Brain (organoid and tissue), 16 donors: ENCODE measurements at places on chromosomes 3 and 15. TPM values are rescaled to one million over a fixed set of nuclear protein-coding genes. Genes with fewer than 3 reads are reported as not detected.

DNA sequence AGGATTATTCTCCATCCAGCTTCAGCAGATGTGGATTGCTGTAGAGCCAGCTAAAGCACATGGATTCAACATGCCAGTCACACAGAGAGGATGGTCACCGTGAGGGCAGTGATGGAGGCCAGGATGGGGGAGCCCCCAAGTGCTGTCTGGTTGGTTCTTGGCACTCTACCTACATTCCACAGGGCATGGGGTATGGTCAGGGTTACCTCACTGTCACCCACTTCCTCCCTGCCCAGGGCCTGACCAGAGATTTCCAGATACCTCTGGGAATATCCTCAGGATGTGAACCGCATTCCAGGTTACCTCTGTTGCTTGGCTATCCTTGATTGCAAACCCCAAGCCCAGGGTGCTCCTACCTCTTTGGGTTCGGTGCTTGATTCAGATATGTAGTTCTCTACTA lies 147.3 kb upstream of the TRIM42 start:
- DNase-seq = no peak

- peak; percentile 88 for DNase-seq
Measured at GRCh38 chr3:148075771-148076716, 621.7 kb upstream of the AGTR1 start.

GRCh38 chr3:39990532-39990931 lies 181.1 kb downstream of the MYRIP start:
- DNase-seq = no peak

The SEMA6D gene
- polyA plus RNA-seq = 10.2 TPM
